T follicular helper cell (primary cell): ENCODE measurements at places on chromosomes 3 and 15.

- no peak for DNase-seq
Observed at GRCh38 chr15:57100136-57100539, 181.7 kb downstream of the TCF12 start.

GRCh38 chr3:45682311-45682710, 6.9 kb upstream of the SACM1L start:
- DNase-seq = no peak

GRCh38 chr15:64343841-64344240, 12.1 kb downstream of the CSNK1G1 start:
- no peak for DNase-seq

DNA sequence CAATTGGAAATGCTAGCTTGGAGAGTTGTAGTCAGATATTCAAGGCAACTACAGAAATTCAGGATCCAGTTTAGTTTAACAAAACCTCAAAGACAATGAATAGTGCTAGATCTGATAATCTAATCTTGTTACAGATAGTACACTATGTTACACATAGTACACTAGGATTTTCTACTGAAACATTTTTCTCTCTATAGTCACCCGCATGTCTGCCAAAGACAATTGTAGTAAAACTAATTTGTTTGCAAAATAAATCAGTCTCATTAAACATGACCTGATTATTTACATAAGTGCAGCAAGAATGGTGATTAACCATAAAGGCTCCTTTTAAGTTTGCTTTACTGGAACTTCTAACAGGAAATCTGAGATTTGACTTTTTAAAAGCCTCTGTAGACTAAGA, 52.0 kb downstream of the ILDR1 start:
- DNase-seq = no peak

- no peak for DNase-seq
Observed at GRCh38 chr3:194543550-194543949, 56.7 kb upstream of the ATP13A3 start.

DNA sequence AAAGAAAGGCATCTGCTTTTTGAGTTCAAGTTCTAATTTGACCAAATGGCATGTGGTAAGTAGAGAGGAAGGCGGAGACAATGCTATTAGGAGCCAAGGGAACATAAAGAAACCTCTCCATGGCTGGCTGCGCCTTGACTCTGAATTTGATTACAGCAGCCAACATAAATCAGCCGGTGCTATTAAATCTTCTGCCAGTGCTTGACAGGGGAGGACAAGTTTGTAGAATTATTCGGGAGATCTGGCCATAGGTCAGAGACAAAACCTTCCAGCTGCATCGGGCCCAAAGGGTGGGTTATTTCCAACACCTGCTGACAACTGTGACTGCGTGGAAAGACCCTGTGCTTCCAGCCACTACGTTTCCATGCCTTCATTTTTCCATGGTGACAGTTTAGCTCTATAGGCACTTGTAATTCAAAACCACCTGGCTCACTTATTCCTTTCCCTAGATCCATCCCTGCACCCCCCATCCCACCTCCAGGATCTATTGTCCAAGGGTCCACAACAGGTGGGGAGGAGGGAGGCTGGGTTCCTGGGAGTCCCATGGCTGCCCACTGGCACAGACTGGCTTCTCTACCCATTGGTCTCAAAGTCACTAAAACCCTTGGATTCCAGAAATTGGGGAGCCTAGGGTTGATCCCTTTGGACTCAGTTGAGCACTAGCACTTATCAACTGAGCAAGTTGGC, 15.9 kb downstream of the COLQ start:
- no peak for DNase-seq

GRCh38 chr3:114313426-114313825, 19.6 kb downstream of the TIGIT start:
- DNase-seq = no peak
